Activated T-cell treated with anti-CD3 and anti-CD28 coated beads for 48 hours (primary cell): ENCODE measurements at places on chromosomes 6 and 20.

- no peak for DNase-seq
Measured at GRCh38 chr6:108872141-108872557, 23.9 kb downstream of the ARMC2 start.

DNA sequence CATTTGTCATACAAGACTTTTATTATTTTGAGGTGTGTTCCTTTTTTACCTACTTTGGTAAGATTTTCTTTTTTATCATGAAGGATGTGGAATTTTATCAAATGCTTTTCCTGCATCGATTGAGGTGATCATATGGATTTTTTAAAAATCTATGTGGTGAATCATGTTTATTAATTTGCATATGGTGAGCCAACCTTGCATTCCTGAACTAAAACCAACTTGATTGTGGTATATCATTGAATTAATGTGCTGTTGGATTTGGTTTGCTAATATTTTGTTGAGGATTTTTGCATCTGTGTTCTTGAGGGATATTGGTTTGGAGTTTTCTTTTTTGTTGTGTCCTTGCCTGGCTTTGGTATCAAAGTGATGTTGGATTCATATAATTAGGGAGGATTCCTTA lies 848.1 kb upstream of the EYS start:
- DNase-seq, result no peak

GRCh38 chr20:38426006-38426897 lies 8.9 kb downstream of the SNHG17 start:
- DNase-seq, result peak; percentile 38

DNA sequence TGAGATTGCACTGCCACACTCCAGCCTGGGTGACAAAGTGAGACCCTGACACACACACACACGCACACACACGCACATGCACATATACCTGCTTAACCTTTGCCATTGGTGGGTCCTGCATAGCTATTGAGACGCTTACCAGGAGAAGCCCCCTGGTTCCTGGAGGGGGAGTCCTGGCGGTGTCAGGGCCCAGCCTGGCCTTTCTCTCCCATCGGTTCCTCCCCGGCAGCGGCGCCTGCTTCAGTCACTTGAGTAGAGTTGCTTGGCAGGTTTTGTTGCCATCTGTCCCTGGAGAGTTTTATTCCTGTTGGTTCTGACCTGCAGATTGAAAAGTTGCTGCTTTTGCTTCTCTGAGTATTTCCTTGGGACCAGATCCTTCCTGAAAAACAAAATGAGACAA lies 20.6 kb upstream of the FAM209A start:
- no peak for DNase-seq

DNA sequence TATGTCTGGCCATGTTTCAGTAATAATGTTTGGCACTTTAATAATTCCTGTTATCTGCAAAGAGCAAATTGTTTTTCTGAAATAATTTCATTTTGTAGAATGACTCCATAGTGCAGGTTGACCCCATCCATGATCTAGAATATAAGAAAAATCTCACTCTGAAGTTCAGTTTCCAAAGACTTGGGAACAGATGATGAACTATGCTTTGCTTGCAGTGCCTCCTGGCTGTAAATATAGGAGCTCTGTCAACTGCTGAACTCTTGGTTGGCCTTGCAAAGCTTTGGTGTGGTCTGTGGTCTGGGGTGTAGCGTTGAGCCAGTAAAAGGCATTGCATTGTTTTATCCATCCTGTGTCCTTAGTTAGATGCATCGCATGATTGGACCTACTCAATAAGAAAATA lies 104.0 kb downstream of the PLCB4 start:
- no peak for DNase-seq

- no peak for DNase-seq
Measured at GRCh38 chr6:6891125-6891721, 216.5 kb upstream of the RREB1 start.
